ENCODE measurements at places on chromosomes 6 and 20.

DNA sequence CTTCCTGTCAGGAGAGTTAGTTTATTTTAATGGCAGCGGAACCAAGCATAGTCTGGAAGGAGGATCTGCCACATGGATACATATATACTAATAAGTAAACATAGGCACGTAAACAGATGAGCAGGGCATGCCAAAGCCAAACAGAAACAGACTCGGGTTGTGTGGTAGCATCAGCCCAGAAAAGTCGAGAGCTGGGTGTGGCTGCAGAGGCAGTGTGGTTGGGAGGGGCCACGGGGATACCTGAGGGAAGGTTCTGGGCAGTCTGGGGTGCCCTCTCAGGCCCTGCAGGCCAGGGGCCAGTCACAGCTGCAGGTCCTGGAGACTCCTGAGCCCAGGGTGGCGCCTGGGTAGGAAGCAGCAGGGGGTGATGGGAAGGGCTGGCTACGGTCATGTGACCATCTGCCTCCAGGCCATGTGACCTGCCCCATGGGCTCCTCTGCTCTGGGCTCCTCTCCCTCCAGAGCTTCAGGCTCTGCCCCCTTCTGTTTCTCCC is 42.8 kb upstream of the MRPS10 start:
- no peak for DNase-seq

GRCh38 chr6:88115307-88115706 is 50.8 kb downstream of the CNR1 start:
- DNase-seq, result no peak

DNA sequence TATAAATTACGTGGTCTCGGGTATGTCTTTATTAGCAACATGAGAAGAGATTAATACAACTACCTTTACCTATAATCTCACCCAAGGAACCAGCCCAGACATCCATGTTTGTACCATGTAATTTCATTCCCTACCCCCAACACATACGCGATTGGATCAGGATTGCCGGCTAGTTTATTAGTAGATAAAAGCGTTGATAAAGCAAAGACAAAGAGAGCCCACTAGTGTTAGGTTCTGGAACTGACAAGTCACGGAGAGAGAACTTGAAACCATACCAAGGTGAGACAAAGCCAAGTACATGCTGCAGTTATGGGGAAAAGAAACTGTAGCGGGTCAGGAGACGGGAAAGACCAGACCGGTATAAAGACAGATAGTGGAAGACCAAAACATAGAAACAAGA is 37.4 kb upstream of the FAM135A start:
- no peak for DNase-seq

- no peak for DNase-seq
Observed at GRCh38 chr6:139262519-139263300, 29.1 kb downstream of the TXLNB start.

- DNase-seq, result no peak
Observed at GRCh38 chr6:77650098-77650663, 2.7 kb upstream of the MEI4 start.

GRCh38 chr6:155406801-155407200 is 48.8 kb downstream of the NOX3 start:
- no peak for DNase-seq

DNA sequence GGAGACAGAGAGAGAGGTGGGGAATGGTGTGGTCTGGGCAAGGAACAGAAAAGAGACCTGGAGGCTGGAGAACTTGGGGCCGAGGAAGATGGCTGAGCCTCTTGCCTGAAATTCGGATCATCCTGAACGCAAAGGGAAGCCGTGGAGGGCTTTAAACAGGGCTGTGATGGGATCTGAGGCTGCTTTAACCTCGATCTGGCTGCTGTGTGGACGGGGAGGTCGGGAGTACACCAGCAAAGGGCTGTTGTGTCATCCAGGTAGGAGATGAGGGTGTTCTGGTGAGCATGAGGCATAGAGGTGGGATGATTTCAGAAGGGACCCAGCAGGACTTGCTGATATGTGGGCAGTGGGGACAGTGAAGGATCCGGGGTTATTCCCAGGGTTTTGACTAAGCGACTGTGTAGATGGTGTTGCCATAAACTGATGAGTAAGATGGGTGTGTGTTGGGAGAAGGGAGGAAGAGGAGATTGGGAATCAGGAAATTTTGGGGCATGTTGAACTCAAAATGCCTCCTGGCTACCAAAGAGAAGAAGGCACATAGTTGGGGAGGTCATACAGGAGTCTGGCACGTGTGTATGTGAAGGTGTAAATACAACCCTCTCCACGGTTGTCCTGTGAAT is 158.5 kb downstream of the NFATC2 start:
- DNase-seq, result no peak

GRCh38 chr20:53226826-53227225 is 254.7 kb downstream of the TSHZ2 start:
- no peak for DNase-seq

- no peak for DNase-seq
Observed at GRCh38 chr6:3797231-3798054, 45.9 kb upstream of the PXDC1 start.
